Stimulated activated CD4-positive, alpha-beta T cell treated with anti-CD3 and anti-CD28 coated beads, Interleukin-1b, Interleukin-23, amount 100 ng/mL, for 1 hour (primary cell): ENCODE measurements at places on chromosomes 5 and 9.

- DNase-seq = no peak
Measured at GRCh38 chr5:78803941-78804340, 155.4 kb upstream of the LHFPL2 start.

DNA sequence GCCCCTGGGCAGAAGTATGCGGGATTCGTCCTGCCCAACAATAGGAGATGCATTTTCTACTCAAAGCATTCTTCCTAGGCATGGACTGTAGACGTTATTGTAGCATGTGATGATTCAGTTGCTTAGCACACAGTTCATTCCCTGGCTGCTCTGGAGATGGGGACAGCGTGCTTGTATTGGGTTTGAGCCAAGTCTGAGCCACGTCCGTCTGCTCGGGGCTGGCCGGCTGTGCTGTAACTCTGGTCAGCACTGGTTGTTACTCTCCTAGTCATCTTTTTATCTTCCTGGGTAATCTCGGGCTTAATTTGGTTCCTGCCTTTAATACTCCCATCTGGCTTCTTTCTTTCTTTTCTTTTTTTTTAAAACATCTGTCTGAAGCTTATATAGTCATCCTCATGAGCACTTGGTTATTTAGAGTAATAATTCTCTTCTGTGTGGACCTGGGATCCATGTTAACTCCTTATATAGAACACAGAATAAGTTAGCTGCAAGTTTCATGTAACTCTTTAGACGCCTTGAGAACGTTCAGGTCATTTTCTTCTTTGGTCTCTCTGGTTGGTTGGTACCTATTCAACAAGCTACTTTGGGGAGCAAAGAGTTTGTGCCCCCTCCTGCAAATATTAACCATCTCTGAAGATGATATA is 118.8 kb upstream of the RPS23 start:
- no peak for DNase-seq

- no peak for DNase-seq
Measured at GRCh38 chr5:90201923-90202322, 207.6 kb downstream of the CETN3 start.

DNA sequence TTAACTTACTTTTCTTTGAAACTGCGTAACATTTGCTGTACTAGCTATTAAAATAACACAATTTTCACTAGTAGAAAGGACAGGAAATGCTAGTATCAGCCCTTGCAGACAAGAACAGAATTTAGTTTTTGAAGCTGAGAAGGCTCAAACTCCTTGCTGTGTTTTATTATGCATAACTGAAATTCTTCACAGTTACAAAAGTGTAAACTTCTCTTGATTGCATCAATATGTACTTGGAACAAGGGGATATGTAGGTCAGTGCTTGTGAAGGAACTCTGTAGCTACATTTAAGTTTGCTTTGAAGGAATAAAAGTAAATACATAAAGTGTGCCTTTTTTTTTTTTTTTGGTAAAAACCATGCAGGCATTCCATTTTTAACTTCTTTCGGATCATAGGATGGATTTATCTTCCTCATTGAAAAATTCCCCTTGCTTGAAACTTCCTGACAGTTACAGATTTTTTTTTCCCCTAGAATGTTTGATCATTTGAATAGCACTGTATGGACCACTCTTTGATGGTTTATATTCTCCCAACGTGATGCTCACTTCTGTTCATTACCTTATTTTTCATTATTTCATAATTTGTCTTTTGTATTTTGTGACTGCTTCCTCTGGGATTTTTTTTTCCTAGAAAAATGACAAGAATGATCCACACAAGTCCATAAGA is 94.9 kb upstream of the DAB2 start:
- no peak for DNase-seq

DNA sequence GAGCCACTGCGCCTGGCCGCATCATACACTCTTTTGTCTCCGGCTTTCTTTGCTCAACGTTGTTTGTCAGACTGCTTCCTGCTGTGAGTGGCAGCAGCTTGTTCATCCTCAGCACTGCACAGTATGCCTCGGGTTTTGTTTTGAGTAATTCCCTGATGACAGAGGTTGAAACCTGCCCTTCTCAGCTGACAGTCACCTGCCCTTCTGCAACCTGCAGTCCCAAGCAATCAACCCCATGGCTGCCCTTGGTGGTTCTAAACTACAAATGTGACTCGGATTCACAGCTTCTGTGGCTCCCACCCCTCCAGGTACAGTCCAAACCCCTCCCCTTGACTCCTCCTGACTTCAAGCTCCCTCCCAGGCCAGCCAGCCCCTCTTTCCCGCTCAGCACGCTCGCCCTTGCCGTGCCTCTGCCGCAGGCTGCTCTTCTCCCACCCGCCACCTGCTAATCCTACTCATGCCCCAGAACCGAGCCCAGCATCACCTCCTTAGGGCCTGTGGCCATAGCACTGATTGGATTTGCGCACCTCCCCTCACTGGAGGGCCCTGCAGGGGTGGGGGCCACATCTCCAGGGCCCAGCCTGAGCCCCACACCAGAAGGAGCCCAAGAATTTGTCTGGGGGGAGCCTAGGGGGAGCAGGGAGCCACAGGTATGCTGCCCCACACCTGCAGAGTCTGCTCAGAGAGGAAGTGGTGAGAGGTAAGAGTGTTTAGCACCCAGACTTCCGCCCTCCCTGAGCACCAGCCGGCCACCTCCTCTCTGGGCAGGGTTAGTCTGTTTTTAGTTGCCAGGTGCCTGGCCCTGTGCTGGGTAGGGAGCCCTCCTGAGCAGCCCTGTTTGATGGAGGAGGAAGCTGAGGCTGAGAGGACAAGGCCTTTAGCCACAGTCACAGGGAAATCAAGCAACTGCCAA is 10.1 kb downstream of the EEIG1 start:
- no peak for DNase-seq

- no peak for DNase-seq
Measured at GRCh38 chr5:15757103-15757502, 257.1 kb downstream of the FBXL7 start.

DNA sequence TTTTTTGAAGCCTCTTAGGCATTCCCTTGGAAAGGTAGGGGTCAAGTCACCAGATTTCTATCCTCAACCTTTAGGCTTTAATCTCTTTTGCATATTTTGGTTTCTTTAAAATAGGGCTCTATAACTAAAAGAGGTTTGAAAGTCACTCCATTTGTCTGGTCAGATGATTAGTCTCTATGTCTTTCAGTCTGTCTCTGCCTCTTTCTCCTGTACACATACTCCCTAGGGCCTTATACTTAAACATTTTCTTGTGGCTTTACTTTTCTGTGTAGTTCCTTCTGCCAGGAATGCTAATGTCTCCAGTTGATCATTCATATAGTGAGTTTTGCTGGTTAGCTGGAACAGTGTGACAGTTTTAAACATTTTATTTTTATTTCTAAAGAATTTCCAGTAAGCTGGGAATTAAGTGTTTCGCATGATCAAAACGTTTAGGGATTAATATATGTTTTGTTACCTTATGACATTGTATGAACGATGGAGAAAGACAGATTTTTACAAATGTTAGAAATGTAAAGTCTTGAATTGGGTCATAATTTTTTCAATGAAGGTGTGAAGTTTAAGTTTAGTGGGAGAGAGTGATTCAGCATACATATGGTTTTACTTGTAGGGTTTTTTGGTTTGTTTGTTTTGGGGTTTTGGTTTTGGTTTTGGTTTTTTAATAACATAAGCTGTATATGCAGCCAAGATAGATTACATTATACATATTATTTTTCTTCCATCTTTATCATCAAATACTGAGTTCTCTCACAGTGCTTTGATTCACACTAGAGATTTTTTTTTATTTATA is 90.6 kb downstream of the ZCCHC7 start:
- DNase-seq = no peak

DNA sequence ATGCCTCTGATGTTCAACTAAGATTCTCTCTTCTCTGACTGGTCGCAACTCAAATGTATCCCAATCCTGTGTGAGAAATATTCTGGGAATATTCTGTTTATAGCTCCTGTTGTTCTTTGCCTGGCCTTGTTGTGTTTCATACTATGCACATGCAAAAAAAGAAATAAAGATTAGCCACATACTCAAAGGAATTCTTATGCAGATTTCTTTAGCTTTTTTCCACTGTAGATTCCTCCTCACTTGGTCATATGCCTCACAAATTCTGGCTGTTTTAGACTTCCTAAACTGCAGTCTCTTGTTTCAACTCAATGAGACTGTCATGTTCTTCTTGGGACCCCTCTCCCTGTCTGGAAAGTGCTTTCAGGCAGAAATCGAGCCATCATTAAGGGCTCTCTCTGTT is 217.5 kb upstream of the SH3GL2 start:
- no peak for DNase-seq
